ENCODE measurements at places on chromosomes 1 and 21. TPM values are rescaled to one million over a fixed set of nuclear protein-coding genes. Genes with fewer than 3 reads are reported as not detected.
A peak's percentile ranks its signal among the peaks of the same experiment; 100 is the strongest.

PTAFR gene
- not detected for total RNA-seq

ACBD6 gene
- total RNA-seq: 72.2 TPM

GJA4 gene
- total RNA-seq: 62.1 TPM

ZYG11A gene
- 0.73 TPM for total RNA-seq

EPHA2 gene
- total RNA-seq: 197 TPM

CDCA8 gene
- 12.0 TPM for total RNA-seq

DNAH14 gene
- 17.0 TPM for total RNA-seq

ZNF593OS gene
- not detected for total RNA-seq

SYNC gene
- total RNA-seq: 17.6 TPM

RUNX1 gene
- 11.6 TPM for total RNA-seq

S100A5 gene
- total RNA-seq: not detected

S100A2 gene
- 3.9 TPM for total RNA-seq

DNA sequence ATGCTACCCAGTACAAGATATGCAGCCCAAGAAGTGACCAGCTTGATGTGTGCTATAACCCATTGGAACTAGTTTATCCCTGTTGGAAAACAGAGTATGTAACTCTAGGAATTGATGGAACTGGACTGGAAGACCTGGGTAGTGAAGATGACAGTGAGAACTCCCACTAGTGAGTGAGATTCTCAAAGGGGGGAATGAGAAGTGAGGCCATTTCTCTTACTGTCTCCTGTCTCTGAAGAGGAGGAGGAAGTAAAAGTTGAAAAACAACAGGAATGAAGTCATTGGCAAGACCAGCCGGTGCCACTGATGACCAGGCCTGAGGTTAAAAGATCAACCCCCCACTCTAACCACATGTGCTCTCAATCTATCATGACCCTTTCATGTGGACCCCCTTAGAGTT, 20.9 kb downstream of the PLA2G2F start:
- DNase-seq: no peak

DNA sequence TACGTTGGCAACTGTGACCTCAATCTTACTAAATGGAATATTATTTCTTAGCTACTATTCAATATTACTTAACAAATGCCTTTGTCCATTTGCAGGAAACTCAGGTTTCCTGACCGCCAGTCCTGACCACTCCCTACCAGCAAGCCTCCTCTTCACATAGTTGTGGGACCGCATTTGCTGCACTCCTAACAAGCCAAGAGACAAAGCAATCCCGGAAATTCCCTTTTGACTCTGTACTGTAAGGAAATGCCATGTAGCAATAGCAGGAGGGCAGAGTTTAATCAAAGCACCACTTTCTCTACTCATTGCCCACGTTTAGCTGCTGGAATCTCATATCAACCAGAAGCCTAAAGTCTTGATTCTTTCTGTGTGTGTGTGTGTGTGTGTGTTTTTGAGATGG, 28.1 kb upstream of the ACBD6 start:
- peak; percentile 65 for DNase-seq

DNA sequence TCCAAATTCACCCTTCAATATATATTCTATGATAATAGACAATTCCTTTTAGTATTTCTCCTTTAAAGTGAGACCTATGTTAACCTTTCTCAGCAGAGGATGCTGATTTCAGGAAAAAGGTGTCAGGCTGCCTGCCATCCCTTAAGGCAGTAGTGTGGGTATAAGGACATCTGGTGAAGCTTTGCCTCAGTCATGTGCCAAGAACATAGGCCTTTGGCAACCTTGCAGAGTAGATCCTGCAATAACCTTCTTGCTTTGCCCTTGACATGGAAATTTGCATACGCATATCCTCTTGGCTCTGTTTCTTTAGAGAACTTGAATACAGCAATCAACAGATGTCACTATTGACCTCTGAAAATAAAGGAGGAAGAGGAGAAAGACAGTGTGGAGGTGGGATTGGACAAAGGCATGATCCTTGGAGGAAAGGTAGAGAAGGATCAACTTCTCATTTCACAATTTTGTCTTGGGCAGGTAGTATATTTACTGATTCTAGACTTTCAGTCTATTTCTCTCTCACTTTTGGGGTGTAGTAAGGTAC, 21.1 kb upstream of the ZRANB2 start:
- DNase-seq: no peak

DNA sequence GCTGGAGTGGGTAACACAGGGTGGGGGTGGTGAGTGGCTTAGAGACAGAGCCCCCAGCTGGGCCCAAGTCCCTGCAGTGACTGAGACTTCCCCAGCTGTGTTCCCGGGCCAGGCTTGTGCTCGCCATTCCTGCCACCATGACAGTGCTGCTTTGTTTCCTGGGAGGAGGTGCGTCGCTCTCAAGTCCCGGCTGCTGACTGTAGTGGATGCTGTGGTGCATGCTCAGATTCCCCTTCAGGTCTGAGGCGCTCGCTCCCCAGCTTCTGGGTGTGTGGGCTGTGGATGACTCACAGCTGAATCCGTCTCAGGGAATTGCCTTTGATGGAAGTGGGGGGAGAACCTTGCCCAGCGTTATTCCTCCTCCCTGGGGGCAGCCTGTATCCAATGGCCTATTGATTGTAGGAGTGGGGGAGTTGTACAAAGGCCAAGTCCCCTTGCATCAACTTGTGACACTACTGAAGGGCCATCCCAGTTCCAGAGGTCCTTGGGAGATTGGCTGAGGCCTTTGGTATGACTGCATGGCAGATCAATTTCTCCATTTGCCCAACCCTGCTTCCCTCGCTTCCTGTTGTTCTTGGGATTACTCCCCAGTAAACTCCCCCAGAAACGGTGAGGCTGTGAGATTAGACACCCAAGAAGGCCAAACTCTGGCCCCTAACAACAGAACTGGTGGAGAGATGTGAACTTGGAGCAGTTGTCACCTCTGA, 17.8 kb upstream of the POU3F1 start:
- DNase-seq: no peak

DNA sequence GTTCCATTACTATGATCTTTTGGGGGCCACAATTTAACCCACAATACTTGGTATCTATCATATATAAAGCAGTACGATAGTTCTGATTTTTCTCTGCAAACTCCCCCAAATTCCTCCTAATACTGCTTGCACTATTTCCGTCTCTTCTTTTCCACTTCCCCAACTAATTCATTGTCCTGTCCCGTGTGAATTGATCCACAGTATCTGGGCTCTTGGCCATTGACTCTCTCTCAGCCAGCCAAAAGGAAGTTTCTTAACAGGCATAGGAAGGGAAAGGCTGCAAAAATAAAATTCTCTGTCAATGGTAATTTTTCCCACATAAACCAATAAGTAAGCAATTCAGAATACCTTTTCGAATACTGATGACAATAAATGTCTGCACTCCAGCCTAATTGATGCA, 91.7 kb upstream of the DSCAM start:
- DNase-seq: no peak

- no peak for DNase-seq
Measured at GRCh38 chr1:26981146-26981846, 12.2 kb upstream of the TRNP1 start.

GRCh38 chr1:89596698-89597097, 36.2 kb upstream of the LRRC8C start:
- no peak for DNase-seq

- DNase-seq: no peak
Measured at GRCh38 chr1:166906647-166907046, 30.6 kb upstream of the TADA1 start.

DNA sequence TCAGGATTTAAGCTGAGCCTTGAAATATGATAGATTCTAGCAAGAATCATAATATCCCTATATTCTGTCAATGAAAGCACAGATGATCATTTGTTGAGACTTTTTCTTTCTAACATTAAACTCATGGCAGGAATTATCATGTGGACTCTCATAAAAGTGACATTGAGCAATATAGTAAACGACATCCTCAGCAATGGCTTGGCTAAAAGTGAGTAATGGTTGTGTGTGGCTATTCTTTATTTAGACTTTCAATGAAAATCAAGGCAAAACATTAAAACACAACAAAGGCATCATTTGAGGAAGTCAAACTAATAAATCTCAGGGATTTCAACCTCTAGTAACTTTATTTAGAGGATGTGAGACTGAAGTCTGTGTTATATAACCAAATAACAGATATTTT, 257.8 kb upstream of the ADGRL4 start:
- no peak for DNase-seq

GRCh38 chr1:178634445-178634844, 90.6 kb upstream of the RALGPS2 start:
- no peak for DNase-seq

DNA sequence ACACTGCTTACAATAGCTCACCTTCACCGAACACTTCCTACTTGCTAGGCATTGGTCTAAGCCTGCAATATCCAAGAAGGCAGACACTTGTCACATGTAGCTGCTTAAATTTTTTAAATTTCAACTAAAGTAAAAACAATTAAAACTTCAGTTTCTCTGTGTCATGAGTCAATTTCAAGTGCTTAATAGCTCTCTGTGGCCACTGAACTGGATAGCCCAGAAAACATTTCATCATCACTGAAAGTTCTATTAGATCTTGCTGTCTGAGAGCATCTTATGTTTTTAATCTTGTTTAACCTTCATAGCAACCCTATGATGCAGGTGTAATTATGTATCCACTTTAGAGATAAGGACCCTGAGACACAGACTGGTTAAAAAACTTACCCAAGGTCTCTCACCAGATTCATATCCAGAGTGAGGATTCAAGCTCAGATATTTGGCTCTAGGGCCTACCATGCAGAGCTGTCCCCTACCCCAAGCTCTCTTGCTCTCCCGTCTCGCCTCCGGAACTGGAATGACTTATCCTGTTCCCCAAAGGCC, 2.6 kb upstream of the FCRL6 start:
- DNase-seq: no peak

DNA sequence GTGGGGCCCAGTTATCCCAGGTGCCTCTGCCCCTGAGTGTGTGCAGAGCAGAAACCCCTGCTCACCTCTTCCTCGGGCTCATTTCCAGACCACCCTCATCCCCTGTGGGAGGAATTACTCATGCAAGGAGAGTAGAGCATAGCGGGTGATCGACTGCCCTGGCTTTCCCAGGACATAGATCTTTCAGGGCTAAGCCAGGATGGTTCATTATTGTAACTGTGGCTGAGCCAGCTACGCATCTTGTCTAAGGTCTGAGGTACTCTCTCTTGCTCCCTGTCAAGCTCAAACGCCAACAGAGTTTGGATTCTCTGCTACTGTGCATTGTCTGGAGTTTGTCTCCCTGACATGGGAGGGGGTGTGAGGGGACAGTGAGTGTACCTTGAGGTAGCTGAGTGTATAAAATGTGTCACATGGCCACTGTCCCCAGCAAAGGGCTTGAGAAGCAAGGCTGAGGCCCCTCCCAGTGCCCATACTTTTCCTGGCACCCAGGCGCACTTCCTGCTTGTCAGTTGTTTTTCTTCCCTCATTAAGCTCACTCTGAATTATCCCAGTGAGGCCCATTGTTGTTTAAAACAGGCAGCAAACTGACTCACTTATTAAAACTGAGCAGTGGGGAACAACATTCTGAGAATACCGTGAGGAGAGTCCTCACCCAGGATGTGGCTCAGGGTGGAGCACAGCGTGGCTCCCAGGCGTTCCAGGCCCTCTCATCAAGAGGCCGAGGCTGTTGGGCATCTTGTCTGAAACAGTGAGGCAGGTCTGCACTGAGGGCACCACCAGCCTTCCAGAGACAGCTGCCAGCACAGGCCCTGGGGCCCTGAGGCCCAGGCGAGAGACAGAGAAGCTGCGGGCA, 92.9 kb downstream of the LAMC2 start:
- DNase-seq: no peak

GRCh38 chr1:192153276-192153675, 5.0 kb upstream of the RGS18 start:
- no peak for DNase-seq

- no peak for DNase-seq
Measured at GRCh38 chr1:54122135-54122751, 30.6 kb downstream of the CDCP2 start.

DNA sequence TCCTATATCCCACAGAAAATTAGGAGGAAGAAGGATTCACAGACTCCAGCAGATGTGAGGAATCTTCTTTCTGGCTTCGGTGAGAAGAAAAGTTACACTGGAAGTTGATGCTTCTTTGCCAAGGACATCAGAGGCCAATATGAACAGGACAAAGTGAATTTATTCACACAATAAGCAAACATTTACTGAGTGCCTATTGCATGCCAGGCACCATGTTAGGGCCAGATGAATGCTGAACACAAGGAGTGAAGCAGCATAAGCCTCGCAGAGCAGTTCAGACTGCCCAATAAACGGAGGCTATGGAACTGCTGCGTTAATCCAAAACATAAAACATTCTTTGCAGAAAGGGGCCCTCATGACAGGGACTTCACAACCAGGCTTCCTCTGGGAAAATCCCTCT, 114.6 kb downstream of the LMX1A start:
- no peak for DNase-seq

DNA sequence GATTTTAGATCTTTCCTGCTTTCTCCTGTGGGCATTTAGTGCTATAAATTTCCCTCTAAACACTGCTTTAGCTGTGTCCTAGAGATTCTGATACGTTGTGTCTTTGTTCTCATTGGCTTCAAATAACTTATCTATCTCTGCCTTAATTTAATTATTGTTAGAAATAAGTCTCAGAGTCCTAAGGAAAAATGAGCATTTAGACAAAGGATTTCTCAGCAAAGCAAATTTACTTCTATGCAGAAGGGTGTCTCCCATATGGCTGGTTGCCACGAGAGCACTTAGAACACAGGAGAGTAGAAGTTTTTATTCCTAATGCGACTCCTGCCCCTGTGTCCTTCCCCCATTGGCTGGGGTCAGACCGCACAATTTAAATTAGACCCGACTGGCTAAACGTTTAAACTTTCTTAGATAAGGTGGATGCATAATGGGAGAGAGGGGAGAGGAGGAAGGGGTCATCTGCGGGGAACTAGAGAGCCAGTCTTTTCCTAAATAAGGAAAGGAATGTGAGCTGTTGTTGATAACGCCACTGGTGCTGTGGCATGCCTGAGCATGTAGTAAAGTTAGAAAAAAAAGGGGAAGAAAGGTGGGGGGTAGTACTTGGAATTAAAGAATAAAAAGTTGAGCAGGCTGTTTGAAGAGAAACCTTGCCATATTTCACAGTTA, 170.2 kb downstream of the DYRK1A start:
- no peak for DNase-seq

Data from glomerular endothelial cell (primary cell).